ENCODE measurements at places on chromosomes 3 and 15. TPM values are rescaled to one million over a fixed set of nuclear protein-coding genes. Genes with fewer than 3 reads are reported as not detected.

- DNase-seq = no peak
Measured at GRCh38 chr3:101996832-101997231, 147.5 kb downstream of the NFKBIZ start.

- DNase-seq = no peak
Measured at GRCh38 chr3:152222327-152222726, 46.4 kb upstream of the MBNL1 start.

DNA sequence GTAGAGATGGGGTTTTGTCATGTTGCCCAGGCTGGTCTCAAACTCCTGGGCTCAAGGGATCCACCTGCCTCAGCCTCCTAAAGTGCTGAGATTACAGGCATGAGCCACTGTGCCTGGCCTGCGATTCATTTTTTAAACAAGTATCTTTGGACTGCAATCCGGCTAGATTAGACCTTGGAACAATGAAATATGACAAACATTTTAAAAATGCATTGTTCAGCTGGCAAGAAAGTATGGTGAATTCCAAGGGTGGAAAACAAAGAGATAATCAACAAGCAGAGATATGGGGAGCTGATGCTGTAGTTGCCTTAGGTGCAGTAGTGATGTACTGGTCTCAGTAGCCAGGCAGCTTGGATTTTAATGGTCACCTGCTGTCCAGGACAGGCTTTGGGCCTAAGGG, 95.8 kb upstream of the GOLGA8J start:
- no peak for DNase-seq

DNA sequence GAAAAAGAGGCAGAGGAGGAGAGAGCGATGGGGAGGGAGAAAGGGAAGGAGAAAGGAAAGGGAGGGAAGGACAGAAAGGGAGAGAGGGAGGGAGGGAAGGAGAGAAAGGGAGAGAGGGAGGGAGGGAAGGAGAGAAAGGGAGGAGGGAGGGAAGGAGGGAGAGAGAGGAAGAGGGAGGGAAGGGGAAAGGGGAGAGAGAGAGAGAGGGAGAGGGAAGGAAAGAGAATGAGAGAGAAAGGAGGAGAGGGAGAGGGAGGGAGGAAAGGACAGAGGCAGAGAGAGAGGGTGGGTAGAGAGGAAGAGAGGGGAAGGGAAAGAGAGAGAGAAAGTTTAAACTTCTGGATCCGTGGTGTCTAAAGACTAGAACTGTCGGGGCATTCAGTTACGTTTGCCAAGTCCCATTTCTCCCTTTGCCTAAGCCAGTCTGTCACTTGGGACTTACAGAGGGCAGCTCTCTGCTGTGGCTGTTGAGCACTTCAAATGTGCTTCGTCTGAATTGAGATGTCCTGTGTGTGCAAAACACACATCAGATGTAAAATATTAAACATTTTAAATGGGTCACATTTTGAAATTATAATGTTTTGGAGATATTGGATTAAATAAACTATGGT, 62.6 kb downstream of the PLXNA1 start:
- no peak for DNase-seq

GRCh38 chr3:159832024-159832423, 156.6 kb upstream of the IL12A start:
- no peak for DNase-seq

GRCh38 chr15:71801935-71802655, 8.3 kb upstream of the NR2E3 start:
- DNase-seq = no peak

- no peak for DNase-seq
Measured at GRCh38 chr3:69803681-69804270, 64.5 kb downstream of the MITF start.

GRCh38 chr3:149528340-149528650, 53.8 kb downstream of the TM4SF4 start:
- DNase-seq = no peak

GRCh38 chr3:60090548-60090947, 1040.7 kb upstream of the CFAP20DC start:
- no peak for DNase-seq

GRCh38 chr3:161838021-161838420, 341.4 kb downstream of the OTOL1 start:
- no peak for DNase-seq

DNA sequence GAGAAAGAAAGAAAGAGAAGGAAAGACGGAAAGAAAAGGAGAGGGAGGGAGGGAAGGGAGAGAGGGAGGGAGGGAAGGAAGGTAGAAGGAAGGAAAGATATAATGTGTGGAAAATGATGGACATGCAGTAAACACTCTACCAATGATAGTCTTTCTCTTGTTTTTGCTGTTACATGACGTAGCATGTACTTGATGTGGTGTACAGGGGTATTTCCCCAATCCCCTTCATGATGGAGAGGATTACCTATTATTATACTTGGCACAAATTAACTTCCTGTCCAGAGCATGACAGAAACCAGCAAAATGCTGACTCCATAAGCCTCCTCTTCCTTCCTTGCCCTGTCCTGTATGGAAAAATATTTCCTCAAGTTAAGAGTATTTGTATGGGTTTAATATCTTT, 124.4 kb downstream of the B3GALNT1 start:
- no peak for DNase-seq

DNA sequence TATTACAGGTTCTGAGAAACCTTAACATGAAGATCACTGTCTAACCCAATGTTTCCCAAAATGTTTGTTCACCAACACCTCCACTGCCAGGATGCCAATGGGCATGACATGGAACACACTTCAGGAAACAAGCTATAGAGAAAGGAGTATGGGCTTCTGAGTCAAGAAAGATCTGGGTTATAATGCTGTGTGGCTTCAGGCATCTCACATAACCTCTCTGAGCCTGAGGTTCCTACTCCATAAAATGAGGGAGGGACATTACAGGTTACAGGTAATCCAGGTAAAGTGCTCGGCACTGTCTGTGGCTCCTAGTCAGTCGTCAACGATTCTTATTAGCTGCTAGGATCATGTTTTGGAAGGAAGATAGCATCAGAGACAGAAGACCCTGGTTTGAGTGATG, 126.4 kb upstream of the SMAD3 start:
- no peak for DNase-seq

GRCh38 chr15:59995568-59996297, 8.4 kb upstream of the FOXB1 start:
- DNase-seq = no peak

DNA sequence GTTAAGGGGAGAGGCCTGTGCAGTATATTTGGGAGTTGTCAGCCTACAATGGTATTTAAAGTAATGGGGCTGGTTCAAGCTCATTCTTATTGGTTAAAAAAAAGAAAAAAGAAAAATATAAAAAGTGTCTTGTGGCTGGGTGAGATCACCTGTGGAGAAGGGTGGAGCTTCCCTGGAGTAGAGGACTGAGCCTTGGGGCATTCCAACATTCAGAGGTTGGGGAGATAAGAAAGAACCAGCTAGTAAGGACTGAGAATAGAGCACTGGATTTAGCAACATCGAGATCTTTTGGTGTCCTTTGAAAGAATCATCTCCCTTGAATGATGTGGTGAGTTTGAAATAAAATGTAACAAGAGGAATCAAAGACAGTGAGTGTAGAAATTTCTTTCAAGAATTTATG, 5.2 kb downstream of the SLC49A4 start:
- no peak for DNase-seq

- DNase-seq = no peak
Measured at GRCh38 chr3:192675958-192676649, 51.2 kb downstream of the FGF12 start.

DNA sequence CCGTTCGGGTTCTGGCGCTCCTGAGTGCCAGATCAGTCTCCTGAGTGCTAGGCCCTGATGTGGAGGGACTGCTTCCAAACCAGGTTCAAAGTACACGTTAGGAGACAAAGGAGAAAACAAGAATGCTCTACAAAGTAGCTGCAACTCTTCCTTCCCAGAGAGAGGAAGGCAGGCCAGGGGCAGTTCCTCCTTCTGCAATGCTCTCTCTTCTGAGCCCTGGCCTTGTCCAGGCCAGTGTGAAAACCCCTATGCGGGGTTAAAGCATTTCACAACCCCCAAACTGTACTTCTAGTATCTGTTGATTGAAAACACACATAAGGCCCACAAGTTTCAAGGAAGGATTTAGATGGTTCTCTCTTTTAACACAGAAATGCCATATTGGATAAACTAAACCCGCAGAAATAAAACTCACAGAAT, 9.7 kb upstream of the CALML4 start:
- no peak for DNase-seq

DNA sequence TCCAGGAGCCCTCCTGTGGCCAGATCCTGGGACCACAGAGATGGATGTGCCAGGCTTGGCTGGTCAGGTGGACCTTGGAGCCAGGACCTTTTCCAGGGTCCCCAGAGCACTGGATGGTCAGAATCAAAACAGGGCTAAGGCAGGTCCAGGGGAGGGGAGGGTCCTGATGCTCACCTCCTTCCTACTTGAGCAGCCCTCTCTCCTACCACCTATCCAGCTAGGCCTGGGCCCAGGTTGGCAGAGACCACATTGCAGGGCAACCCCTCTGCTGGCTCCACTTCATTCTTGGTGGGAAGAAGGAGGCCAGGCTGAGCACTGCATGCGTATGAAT, 28.5 kb upstream of the SFMBT1 start:
- DNase-seq = no peak

Gene EOMES
- not detected for polyA plus RNA-seq

Gene GOLGA8R
- 10.3 TPM for polyA plus RNA-seq

Gene KNL1
- 20.5 TPM for polyA plus RNA-seq

Gene ABI3BP
- 31.3 TPM for polyA plus RNA-seq

Gene KY
- 0.61 TPM for polyA plus RNA-seq

Gene TMC3
- polyA plus RNA-seq = 0.21 TPM
